Upper lobe of left lung (tissue), 6 donors: ENCODE measurements at places on chromosomes 1 and 21.
A peak's percentile ranks its signal among the peaks of the same experiment; 100 is the strongest.

GRCh38 chr1:236768601-236769000, 26.5 kb upstream of the MTR start:
- no peak for DNase-seq

GRCh38 chr21:26072666-26073615, 97.6 kb downstream of the APP start:
- no peak for DNase-seq

DNA sequence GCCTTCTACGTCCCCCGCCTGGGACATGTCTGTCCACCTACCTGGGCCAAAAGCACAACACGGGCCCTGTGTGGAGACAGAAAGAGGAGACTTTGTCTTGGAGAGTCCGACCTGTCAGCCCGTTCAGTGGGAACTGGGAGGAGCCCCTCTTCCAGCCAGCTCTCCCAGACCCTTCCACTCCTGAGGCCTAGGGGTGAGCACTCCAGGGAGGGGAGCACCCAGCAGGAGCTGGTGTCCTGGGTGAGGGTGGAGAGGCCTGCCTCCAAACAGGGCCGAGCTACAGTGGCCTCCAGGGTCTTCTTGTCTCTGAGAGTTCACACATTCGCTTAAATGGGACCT, 546 bp downstream of the SPOCD1 start:
- no peak for DNase-seq

- no peak for DNase-seq
Observed at GRCh38 chr1:61756773-61757172, 14.5 kb downstream of the PATJ start.

- DNase-seq, result no peak
Observed at GRCh38 chr1:72285074-72285425, 2.7 kb upstream of the NEGR1 start.

DNA sequence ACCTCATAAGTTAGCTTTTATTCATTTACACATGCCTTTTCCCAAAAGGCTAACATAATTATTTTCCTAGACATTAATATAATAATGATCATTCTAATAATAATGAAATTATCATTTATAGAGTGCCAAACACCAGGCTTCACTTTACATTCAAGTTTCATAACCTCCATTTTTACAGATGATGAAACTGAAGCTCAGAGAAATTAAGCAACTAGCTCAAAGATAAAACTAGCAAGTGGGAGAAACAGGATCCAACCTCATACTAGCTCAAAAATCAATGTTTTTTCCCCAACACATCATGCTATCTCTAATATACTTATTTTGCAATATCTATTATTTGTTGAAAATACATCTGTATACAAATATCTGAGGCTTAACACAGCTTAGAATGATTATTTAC, 14.0 kb downstream of the LPGAT1 start:
- no peak for DNase-seq

DNA sequence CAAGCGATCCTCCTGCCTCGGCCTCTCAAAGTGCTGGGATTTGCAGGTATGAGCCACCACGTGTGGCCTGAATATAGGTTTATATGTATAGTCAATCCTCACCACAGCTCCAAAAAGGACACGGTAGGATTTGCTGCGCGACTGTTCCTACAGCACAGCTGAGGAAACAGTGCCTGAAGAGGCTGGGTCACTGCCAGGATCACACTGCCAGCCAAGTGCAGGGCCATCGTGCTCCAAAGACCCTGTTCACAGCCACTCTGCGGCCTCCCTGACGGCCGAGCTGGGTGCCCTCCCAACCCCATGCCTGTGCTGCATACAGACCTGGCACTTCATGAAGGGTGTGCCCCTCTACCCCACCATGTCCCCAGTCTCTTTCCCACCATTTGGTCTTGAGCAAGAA, 71.4 kb downstream of the MRPL37 start:
- no peak for DNase-seq

DNA sequence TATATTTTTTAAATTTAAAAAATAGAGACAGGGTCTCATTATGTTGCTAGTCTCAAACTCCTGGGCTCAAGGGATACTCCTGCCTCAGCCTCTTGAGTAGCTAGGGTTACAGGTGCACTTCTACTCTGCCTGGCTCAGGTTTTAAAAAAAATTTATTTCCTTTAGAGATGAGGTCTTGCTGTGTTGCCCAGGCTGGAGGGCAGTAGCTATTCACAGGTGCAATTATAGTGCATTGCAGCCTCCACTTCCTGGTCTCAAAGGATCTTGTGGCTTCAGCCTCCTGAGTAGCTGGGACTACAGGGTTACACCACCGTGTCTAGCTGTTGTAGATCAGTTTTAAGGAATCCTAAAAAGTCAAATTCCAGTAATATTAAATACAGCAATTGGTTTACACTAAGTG, 5.0 kb downstream of the RNF11 start:
- no peak for DNase-seq

- DNase-seq, result no peak
Observed at GRCh38 chr1:176073524-176074157, 133.4 kb downstream of the COP1 start.

DNA sequence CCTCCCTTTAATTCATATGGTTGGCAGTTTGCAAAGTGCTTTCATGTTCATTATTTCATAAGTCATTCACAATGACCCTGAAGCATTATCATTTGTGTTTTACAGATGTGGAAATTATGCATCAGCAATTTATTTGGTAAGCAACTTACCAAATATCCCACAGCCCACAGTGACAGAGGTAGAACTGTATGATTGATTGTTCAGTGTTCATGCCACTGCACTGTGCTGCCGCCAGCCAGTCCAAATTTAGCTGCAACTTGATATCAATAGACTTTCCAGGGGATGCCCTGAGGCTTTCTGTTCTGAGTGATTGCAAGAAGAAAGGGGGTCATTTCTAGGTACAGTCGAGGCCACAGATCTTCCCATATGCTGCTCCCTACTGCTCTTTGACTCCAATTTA, 380.3 kb downstream of the PLPP3 start:
- no peak for DNase-seq

DNA sequence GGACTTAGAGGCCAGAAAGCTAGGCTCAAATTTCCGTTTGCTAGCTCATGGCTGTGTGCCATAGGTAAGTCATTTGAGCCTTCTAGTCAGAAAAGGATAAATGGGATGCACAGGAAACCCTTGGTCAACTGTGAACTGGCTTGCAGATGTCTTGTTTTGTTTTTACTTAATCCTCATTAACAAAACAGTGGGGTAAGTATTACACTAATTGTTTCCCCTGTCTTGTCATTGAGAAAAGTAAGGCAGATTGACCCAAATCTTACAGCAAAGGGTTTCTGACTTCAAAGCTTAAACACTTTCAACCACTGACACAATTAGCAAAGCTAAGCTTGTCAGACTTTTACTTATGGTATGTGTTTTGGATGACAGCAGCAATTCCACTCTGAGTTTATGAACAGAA, 291.3 kb downstream of the NTNG1 start:
- no peak for DNase-seq

- DNase-seq, result no peak
Observed at GRCh38 chr1:68401506-68401905, 48.2 kb downstream of the RPE65 start.

- no peak for DNase-seq
Observed at GRCh38 chr1:28297826-28298225, 31.0 kb upstream of the MED18 start.

- no peak for DNase-seq
Observed at GRCh38 chr1:36396359-36396758, 1.3 kb downstream of the LSM10 start.

- no peak for DNase-seq
Observed at GRCh38 chr1:219265026-219265515, 91.4 kb downstream of the LYPLAL1 start.

GRCh38 chr1:70627910-70628309, 216.8 kb downstream of the CTH start:
- peak; percentile 28 for DNase-seq

- no peak for DNase-seq
Observed at GRCh38 chr1:64514197-64514765, 44.4 kb downstream of the CACHD1 start.

DNA sequence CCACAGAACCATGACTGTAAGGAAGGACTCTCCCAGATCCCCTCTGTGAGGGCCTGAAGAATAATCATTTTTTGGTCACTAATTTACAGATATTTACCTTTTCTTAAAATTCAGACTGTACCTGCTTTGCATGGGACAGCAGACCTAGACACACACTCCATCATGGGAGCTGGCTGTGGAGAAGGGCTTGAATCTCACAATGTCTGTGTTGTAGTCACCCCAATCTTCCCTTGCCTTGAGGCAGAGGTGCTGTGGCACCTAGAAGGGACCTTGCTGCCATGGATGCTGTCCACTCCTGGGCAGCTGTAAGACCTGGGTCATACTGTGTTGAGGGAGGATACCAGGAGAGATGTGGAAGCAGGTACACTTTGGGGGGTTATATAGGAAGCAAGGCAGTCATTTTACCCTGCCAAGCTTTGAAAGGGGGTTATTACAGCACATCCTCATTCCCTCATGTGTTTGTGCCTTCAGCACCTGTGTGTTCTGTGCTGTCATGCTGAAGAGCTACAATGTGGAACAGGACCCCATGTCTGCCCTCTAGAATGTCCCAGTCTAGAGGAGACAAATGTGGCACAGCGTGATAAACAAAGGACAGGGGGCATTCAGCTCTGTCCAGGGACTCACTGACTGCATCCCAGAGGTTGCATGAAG, 27.1 kb downstream of the TRAF5 start:
- DNase-seq, result no peak

GRCh38 chr1:227466039-227466645, 97.2 kb upstream of the ZNF678 start:
- no peak for DNase-seq

GRCh38 chr1:33660244-33660643, 187.8 kb downstream of the ZSCAN20 start:
- DNase-seq, result no peak
